IMR-90 (cell line): ENCODE measurements at places on chromosomes 1 and 21. TPM values are rescaled to one million over a fixed set of nuclear protein-coding genes. Genes with fewer than 3 reads are reported as not detected.
A peak's percentile ranks its signal among the peaks of the same experiment; 100 is the strongest.

DNA sequence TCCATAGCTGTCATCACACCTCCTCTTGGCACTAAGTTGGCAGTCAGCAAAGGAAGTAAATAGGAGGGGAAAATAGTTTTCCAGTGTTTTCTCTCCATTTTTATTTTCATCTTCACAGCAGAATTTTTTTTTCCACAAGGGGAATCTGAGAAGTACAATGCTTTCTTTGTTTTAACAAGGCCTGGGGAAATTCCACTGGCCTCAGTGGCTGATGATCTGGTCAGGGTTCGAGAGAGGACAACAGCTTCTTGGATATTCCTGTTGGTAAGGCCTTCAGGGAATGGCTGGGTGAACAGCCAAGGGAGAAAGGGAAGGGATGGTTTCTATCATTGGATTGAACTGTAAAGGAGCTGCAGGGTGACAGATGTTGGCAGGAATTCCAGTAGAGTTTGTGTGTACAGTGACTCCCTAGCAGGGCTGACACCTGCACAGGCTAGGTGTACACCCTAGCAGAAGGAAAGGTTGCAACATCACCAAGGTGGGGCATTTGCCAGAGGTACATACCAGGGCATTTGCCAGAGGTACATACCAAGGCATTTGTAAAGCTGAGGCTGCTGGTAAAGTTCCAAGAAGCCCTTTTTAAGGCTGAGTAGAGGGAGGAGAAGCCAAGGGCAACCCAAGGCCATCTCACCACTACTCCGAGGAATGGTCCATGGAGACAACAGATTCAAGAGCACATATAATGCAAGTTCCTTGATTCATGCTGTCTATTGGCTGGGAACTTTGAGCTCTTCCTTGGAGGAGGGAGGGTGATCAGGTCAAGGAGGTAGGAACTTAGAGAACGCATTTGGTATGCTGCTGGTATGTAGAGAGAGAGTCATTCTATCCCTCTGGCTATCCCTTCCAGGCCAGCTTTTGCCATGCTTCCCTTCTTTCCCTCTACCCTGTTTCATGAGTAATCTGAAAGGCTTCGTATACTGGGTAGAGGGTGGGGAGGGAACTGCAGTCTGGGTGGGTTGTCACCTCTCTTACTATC is 3.1 kb downstream of the GJA5 start:
- no peak for DNase-seq

GRCh38 chr1:110250008-110250407 is 39.9 kb downstream of the KCNC4 start:
- no peak for DNase-seq

- peak; percentile 90 for DNase-seq
These were observed 246.3 kb upstream of the RAB4A start for GRCh38 chr1:229024528-229025130.

GRCh38 chr1:50703240-50703639 is 256.8 kb downstream of the FAF1 start:
- DNase-seq: no peak

- DNase-seq: peak; percentile 16
These were observed 8.2 kb downstream of the TNN start for GRCh38 chr1:175075572-175076568.

GRCh38 chr1:15928971-15929965 is 46.6 kb downstream of the ZBTB17 start:
- DNase-seq: no peak

- DNase-seq: no peak
These were observed 32.1 kb upstream of the PLA2G5 start for GRCh38 chr1:20037877-20038276.

DNA sequence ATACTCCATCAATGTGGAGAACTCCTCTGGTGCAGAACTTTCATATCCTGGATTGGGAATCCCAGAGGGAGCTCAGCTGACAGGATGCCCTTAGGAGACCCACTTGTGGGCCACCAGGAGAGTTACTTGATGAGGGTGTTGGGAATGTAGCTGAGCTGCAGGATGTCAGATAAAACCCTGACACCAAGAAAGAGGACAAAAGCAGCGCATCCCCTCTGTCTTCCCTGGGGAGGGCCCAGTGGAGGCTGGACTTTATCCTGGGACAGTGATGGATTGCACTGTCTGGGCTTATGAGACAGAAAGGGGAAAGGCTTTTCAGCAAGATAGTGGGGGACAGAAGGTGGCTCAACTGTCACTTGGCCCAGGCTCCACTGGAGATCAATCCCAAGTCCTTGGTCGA is 88.1 kb upstream of the BCAR3 start:
- DNase-seq: no peak

DNA sequence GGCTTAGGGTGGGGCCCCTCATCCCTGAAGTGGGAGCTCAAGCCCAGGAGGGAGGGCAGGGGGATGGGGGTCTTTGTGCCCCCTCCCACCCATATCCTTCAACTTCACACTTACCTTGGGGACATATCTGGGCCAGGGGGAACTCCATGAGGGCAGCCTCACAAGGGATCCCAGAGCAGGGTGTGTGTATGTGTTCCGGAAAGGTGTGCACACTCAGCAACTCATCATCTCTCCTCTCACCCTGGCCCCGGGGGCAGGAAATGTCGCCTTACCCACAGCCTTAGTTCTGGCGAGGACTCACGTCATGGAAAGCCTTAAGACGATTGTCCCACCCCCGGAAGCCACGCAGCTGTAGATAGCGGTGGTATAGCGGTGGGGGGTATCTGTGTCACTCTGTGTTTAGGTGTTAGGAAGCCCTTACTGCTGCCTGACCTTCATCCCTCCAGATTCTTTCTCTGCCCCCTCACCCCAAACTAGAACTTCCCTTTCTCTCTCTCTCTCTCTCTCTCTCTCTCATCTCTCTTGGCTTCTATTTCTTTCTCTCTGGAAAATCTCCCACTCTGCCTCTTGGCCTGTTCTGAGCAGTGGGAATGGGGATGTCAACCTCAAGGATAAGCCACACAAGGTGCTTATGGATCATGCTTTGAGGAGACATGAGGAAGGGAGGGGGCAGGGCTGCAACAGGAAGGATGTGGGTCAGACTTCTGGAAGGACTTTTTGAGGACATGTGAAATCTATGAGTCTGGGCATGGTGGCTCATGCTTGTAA is at the start of gene SH2D2A:
Gene SH2D2A, minus strand, starts transcription at position 288 of the 768 bp plus-strand sequence. Its CDS starts 140 bp downstream, at position 148.
- DNase-seq: peak; percentile 41

GRCh38 chr1:22676916-22677583 is 24.0 kb downstream of the C1QB start:
- no peak for DNase-seq

- peak; percentile 41 for DNase-seq
These were observed 89.8 kb upstream of the ARHGAP29 start for GRCh38 chr1:94327001-94327690.

Gene ZBTB8A
- total RNA-seq: 6.1 and 7.5 TPM in 2 replicates

Gene RGS7
- total RNA-seq: 0.72 and 0.83 TPM in 2 replicates

Gene NTNG1
- total RNA-seq: 2.3 and 2.8 TPM in 2 replicates

Gene DDX59
- total RNA-seq: 9.1 and 11.1 TPM in 2 replicates

Gene SPRR1B
- not detected in 2 replicates for total RNA-seq

Gene CCDC185
- not detected in 2 replicates for total RNA-seq

Gene B3GALT5
- under 0.01 and 0.18 TPM in 2 replicates for total RNA-seq

Gene MCOLN3
- total RNA-seq: not detected in 2 replicates

Gene TDRD10
- total RNA-seq: not detected in 2 replicates

Gene RAP1GAP
- under 0.01 TPM in 1 of 2 replicates, not detected in the other for total RNA-seq

Gene CASZ1
- total RNA-seq: under 0.01 and 0.18 TPM in 2 replicates

Gene GPR157
- total RNA-seq: 2.2 and 2.7 TPM in 2 replicates

Gene GSTM1
- not detected in 2 replicates for total RNA-seq
